T-cell (primary cell): ENCODE measurements at places on chromosomes 11 and 22. TPM values are rescaled to one million over a fixed set of nuclear protein-coding genes. Genes with fewer than 3 reads are reported as not detected.

The TEAD1 gene
- not detected for total RNA-seq

GRCh38 chr11:33909150-33909549 lies 17.3 kb upstream of the LMO2 start:
- H3K4me1 ChIP-seq = peaks cover 5% of the 10 kb centered on the region
- H3K27me3 ChIP-seq = no peaks in the 10 kb centered on the region
- no peak overlapping the region for H3K4me3 ChIP-seq
- H3K27ac ChIP-seq = no peak overlapping the region
- no peak for DNase-seq

- peak overlapping the region; percentile 33 for H3K27ac ChIP-seq
- no peak for DNase-seq
- no peaks in the 10 kb centered on the region for H3K27me3 ChIP-seq
- H3K4me3 ChIP-seq = no peak overlapping the region
- H3K4me1 ChIP-seq = peaks cover 89% of the 10 kb centered on the region
Observed at GRCh38 chr11:61114913-61115312, 12.6 kb downstream of the CD5 start.

DNA sequence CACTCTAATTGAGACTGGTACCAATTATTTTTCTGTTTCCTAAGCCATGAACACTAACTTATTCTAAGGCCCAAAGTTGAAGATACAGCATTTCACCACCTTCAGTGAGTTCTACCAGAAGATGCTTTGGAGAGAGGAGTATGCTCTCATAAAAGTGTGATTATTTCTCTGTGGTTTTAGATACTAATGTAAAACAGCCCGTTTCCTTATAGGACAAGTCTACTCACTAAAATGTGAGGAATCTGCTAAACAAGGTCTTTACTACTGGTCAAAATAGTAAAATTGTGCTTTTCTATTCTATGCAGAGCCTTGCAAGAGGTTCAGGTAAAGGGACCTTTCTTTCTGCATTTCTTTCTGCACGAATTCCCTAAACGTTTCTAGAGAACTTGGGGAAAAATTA lies 2.4 kb downstream of the LGR4 start:
- no peaks in the 10 kb centered on the region for H3K36me3 ChIP-seq
- no peak overlapping the region for H3K27ac ChIP-seq
- peaks cover 2% of the 10 kb centered on the region for H3K4me1 ChIP-seq
- no peak for DNase-seq
- peaks cover 13% of the 10 kb centered on the region for H3K27me3 ChIP-seq
- H3K4me3 ChIP-seq = no peak overlapping the region

The RFPL2 gene
- total RNA-seq = 1.3 TPM

DNA sequence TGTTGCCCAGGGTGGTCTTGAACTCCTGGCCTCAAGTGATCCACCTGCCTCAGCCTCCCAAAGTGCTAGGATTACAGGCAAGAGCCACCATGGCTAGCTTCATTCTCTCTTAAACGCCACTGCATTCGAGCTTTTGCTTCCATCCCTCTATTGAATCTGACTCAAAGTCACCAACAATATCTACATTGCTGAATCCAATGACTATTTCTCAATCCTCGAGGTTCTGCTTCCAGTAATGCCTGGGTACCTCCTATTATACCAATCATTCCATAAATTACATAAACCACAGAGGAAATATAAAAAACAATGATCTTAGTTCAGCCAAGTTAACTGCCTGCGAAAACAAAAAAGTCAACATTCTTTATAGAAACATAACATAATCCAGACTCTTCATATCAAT lies 11.9 kb upstream of the NXF1 start:
- H3K4me1 ChIP-seq = no peaks in the 10 kb centered on the region
- no peak overlapping the region for H3K27ac ChIP-seq
- DNase-seq = no peak
- no peaks in the 10 kb centered on the region for H3K27me3 ChIP-seq
- H3K4me3 ChIP-seq = no peak overlapping the region
